ENCODE measurements at places on chromosomes 6 and 20.

DNA sequence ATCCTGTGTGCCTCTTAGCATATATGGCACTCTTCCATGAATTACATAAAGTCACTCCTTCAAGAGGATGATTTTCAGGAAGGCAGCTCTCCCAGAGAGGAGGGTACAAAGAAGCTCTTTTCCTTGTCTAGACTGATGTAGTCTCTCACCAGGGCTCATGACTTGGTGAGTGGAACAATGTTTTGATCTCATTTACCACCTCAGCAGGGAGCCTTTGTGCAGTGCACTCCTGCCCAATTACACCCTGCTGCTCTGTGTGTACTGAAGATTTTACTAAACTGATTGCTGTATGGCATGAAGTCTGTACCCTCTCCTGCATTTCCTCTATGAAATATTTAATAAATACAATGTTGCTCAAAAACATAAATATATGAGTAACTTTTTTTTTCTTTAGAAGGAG, 598.3 kb upstream of the HS3ST5 start:
- DNase-seq, result no peak

- DNase-seq, result no peak
Observed at GRCh38 chr6:158825951-158826306, 6.8 kb upstream of the EZR start.

- no peak for DNase-seq
Observed at GRCh38 chr6:137496909-137497720, 2.9 kb upstream of the OLIG3 start.

DNA sequence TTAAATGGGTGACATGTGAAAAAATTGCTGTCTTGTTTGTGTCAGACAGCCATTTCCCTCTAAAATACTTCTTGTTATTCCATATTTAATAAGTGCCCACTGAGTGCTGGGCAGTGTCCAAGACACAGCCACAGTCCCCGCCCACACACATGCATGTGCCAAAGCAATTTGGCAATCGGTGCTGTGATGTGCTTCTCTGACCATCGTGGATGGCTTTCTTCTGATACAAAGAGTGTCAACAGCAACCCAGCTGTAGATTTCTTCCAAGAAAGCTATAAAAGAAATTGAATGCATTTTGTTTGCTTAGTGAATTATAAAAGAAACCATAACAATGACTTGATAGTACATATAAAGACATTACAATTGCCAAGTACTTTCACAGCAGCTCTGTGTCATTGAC, 140.5 kb upstream of the ATXN1 start:
- DNase-seq, result no peak

DNA sequence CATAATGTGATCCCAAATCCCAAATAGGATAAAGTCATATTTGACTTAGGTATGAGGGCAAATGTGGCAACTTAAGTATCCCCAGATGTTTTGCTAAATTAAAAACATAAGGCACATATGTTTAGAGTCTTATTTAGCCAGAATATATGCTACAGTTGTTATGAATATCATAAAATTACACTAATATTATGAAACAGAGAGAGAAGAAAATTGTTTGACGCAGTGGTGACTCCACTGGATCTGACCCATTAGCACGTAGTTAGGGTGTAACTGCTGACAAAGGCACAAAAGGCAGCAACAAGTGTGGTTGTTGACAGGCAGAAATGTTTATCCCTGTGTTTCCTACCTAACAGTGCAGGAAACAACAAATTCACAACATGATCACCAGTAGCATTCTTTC, 152.4 kb upstream of the THBS2 start:
- no peak for DNase-seq

GRCh38 chr6:133392015-133392414, 150.9 kb downstream of the EYA4 start:
- no peak for DNase-seq

DNA sequence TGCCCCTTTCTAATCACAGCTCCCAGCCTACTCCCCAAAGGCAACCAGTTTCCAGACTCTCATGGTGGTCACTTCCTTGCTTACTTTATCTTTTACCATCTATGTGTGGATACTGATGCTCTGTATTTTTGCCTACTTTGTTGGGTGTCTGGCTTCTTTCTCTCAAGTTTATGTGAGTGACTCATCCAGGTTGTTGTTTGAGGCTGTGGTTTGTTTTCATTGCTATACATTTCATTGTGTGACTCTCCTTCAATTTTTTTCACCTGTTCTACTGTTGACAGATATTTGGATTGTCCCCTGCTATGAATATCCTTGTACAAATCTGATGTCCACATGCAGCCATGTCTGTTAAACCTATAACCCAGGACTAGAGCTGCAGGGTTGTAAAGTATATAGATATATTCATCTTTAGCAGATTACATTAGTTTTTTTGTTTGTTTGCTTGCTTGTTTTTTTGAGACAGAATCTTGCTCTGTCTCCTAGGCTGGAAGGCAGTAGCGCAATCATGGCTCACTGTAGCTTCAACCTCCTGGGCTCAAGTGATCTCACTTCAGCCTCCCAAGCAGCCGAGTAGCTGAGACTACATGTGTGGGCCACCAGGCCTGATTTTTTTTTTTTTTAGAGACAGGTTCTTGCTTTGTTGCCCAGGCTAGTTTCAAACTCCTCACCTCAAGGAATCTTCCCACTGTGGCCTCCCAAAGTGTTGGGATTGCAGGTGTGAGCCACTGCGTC, 72.9 kb upstream of the EEF1E1 start:
- no peak for DNase-seq

- DNase-seq, result no peak
Observed at GRCh38 chr6:139159016-139159415, 24.1 kb downstream of the HECA start.

- no peak for DNase-seq
Observed at GRCh38 chr20:11778206-11778570, 139.5 kb upstream of the BTBD3 start.
